Fibroblast of pulmonary artery (primary cell): ENCODE measurements at places on chromosomes 6 and 20.

DNA sequence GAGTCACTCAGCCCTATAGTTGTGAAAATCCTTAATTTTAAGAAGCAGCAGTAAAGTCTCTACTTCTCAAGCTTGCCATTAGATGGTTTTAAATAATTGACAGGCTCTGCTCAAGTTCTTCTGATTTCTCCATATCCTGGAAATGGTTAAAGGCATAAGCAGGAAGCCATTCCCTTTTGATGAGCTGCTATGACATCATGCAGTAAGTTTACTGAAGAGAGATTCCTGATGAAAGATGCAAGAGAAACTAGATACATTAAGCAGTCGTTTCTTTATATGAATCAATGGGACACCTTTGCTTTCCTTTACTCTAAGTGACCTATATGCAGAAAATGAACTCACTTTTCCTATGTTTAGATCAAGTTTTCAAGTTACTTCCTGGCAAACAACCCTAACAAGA, 9.8 kb downstream of the POPDC3 start:
- peak; percentile 26 for DNase-seq

DNA sequence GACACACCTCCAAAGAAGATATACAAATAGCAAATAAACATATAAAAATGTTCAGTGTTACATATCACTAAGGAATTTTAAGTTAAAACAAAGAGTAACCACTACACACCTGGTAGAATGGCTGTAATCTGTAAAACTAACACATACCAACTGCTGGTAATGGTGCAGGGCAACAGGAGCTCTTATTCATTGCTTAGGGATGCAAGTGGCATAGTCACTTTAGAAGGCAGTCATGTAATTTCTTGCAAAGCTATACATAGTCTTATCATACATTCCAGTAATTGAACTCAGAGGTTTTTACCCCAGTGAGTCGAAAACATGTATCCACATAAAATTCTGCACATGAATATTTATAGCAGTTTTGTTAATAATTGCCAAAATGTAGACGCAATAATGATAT, 906.8 kb upstream of the CITED2 start:
- DNase-seq = no peak

- DNase-seq = no peak
These were observed 113.0 kb downstream of the PLEKHG1 start for GRCh38 chr6:150712505-150713252.

DNA sequence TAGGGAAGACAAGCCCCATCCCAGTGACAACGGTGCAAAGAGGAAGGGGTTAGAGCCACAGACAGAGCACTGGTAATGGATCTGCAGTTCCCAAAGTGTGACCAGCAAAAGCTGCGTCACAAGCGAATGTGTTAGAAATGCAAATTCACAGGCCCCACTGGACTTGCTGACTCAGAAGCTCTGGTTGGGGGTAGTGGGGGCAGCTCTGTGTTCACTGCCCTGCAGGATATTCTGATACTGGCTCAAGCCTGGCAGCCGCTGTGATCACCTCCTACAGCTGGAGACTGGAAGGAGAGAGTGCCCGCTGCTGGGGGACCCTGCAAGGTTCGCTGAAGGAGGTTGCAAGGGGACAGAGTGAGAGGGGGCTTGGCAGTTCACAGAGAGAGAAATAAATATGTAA, 179.7 kb upstream of the CDH4 start:
- DNase-seq = no peak

DNA sequence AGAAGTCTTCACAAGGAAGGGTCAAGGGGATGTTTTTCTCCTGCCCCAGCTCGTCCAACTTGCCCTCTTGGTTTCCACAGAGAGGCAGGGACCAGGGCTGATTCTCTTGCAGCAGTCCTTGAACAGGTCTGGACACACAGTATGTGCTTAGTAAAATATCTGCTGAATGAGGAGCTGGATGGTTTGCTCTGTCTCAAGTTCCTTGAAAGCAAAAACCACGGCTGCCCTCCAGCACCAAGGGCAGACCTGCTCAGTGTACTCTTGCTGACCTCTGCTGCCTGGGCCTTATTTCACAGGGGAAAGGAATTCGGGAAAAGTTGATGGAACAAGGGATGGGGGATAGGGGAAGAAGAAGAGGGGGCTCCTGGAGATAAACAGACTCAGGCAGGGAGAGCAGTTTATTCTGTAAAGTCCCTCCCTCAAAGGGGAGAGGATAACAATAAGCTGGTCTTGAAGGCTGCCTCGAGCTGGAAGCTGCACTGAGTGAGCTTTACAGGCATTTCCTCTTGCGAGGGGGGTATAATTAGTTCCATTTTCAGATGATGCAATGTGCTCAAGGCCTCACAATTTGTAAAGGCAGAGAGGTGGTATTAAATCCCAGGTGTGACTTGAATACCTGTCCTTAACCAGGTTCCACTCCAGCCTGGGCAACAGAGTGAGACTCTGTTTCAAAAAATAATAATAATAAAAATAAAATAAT, 10.3 kb downstream of the KCNK5 start:
- no peak for DNase-seq

GRCh38 chr6:167356874-167357273, 32.0 kb downstream of the TTLL2 start:
- no peak for DNase-seq

- DNase-seq = no peak
These were observed 85.9 kb upstream of the PRND start for GRCh38 chr20:4635781-4636180.

GRCh38 chr6:112780498-112781096, 433.5 kb downstream of the RFPL4B start:
- peak; percentile 92 for DNase-seq

- no peak for DNase-seq
These were observed 66.4 kb downstream of the UTRN start for GRCh38 chr6:144351379-144352127.

- DNase-seq = peak; percentile 90
These were observed 5.5 kb upstream of the ARMC12 start for GRCh38 chr6:35731414-35731735.

DNA sequence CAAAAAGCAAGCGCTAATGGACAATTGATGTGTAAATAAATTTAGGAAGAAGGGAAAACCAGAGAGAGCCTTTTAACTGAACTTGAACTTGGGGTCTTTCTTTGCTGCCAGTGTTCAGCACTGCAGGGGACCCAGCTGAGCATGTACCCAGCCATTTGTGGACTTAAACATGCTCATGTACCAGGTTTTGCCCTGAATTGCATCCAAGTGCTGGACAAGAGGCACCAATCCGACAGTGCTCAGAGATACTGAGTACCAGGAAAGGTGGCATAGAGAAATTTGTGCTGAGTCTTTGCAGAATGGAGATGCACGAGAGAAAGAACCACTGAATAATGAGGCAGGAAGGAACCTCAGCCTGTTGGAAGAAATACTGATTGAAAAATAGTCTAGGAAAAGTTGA, 16.0 kb downstream of the AKAP12 start:
- DNase-seq = no peak

GRCh38 chr6:79622364-79622763, 8.8 kb upstream of the SH3BGRL2 start:
- no peak for DNase-seq

DNA sequence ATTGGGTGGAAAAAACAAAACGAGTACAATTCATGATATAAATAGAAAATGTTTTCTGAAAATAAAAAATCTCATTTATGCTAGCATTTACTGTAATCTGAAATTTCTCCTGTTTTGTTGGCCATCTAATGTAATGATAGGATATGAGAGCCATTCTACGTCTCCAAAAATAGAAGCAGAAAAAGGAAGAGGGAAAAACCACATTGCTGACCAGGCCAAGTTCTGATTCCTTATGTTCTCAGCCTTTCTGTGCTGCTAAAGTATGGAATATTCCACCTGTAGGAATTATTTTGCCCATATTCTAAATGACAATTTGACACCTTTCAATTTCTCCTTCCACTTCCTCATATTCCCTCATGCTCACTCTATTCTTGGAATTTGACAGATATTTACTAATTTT, 110.2 kb downstream of the TBXT start:
- DNase-seq = peak; percentile 31

DNA sequence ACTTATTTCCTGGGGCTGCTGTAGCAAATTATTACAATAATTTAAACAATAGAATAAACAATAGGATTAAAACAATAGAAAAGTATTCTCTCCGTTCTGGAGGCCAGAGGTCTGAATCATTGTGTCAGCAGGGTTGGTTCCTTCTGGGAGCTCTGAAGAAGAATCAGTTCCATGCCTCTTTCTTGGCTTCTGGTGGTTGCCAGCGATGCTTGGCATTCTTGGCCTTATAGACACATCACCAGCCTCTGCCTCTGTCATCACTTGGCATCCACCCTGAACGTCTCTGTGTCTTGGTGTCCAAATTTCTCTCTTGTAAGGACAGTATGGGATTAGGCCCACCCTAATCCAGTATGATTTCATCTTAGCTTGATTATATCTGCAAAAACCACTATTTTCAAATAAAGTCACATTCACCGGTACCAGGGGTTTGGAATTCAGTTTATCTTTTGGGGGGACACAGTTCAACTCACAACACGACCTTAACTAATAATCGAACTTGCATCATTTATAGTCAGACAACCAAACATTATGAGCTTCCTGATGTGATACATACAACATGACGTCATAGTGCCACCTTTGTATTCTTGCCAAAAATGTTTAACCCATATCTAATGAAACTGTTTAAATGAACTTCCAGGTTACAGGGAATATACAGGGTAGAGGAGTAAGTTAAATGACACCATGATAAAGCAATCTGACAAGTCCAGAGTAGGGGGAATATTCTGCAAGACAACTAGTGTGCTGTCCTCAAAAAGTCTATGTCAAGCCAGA, 84.7 kb upstream of the RNF24 start:
- DNase-seq = no peak

DNA sequence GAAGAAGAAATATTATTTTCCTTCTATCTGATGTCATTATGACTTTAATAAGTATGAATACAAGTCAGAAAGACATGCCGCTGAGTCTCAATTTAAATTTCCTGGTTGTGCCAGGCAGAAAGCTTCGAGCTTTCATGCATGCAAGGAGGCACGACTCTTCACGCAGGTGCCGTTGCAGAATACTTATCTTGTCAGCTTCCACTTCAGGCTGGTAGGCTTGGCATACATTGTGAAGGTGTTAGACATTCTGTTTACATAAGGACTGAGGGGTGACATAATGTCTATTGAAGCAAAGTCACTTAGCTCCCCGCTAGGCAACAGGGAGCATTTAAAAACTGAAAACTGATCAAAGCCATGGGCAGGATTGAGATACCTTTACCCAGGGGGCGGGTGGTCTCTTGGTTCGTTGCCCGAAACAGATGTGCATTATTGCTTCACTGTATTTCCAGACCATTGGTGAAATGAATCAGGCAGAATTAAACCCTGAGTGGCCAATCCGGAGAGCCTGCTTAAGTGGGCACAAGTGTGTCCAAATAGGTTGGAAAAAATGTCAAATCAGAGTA, 16.4 kb downstream of the BMP6 start:
- no peak for DNase-seq

DNA sequence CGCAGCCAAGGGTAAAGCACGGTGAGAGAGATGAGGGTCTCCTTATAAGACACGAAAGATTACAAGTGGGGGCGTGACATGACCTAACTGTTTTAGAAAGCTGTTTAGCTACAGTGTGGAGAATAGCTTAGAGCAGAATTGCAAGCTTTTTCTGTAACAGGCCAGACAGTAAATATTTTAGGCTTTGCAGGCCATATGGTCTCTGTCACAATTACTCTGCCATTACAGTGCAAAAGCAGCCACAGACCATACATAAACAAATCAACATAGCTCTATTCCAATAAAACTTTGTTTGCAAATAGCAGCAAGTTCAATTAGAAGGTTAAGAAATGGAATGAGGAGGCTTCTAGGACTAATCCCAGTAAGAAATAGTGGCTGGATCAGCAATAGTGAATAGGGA, 16.8 kb downstream of the PGM3 start:
- no peak for DNase-seq

GRCh38 chr20:59456342-59457279, 147.7 kb upstream of the PHACTR3 start:
- DNase-seq = no peak
